Endodermal cell (in vitro differentiated cells): ENCODE measurements at places on chromosomes 11 and 22. TPM values are rescaled to one million over a fixed set of nuclear protein-coding genes. Genes with fewer than 3 reads are reported as not detected.

DNA sequence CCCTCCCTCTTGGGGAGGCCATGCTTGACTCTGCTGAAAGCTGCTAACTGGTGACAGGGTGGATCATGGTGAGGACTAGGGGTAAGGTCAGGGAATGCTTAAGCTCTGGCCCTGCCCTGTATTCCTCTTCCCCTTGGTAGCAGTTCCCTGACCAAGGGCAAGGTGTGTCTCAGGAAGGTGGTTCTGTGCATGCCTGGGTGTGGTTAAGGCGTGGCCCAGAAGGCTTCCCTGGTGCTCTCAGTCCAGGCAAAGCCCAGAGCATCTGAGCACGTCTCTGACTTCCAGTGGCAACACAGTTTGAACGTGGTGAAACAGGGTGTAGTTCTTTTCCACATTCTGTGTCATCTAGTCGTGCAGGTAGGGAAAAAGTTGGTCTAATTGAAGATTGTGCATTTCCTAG is 53.1 kb upstream of the HORMAD2 start:
- DNase-seq, result no peak

DNA sequence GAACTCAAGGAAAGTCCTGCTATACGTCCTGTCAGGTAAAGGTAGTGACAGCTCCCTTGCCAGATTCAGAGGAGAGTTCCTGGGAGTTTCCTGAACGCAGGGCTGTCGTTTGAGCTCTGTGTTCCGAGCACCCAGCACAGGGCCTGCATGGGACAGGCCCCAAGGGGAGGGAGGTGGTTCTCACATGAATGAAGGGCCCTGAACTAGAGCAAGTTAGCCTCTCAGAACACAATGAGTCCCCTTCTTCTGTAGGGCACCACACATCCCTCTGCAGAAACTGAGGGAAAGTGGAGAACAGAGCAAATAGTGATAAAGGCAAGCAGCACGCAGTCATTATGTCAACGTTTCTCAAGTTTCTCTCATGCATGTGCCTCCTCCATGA is 35.3 kb downstream of the NEU3 start:
- no peak for DNase-seq

Gene GRAP2
- total RNA-seq, result 0.09 to 0.90 TPM (median 0.11 TPM) in 3 replicates

DNA sequence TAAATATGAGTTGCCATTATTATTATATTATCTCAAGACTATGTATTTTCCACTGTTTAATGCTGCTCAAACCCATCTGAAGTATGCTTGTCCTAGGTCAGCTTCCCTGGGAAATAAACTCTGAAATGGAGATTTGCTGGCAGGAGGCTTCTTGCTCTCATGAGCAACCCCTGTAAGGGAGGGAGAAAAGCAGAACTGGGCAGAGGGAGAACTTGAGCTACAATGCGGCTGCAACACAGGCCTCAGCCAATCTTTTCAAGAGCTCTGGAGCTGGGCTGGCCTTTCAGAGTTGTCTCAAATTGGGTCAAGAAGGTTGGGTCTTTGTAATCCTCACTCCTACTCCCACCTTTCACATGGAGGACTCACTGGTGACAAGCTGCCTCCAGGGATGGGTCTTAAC is 412.6 kb downstream of the TENM4 start:
- peak; percentile 35 for DNase-seq

- no peak for DNase-seq
These were observed 443.3 kb downstream of the MN1 start for GRCh38 chr22:27358096-27358870.

Gene RTN4RL2
- 0.94 to 1.5 TPM (median 1.4 TPM) in 3 replicates for total RNA-seq

Gene IL10RA
- total RNA-seq, result 0.46 to 0.63 TPM in 2 of 3 replicates, not detected in the other

GRCh38 chr22:48869161-48869560 is 958.5 kb downstream of the BRD1 start:
- no peak for DNase-seq

Gene CRYBA4
- total RNA-seq, result not detected in 2 replicates

Gene MAP6
- 1.4 and 1.9 TPM in 2 replicates for total RNA-seq

GRCh38 chr11:85347291-85347690 is 279.9 kb downstream of the DLG2 start:
- DNase-seq, result no peak

GRCh38 chr22:39173787-39174497 is 21.5 kb upstream of the CBX7 start:
- DNase-seq, result peak; percentile 77

Gene RASSF10
- total RNA-seq, result 23.2 and 29.1 TPM in 2 replicates

DNA sequence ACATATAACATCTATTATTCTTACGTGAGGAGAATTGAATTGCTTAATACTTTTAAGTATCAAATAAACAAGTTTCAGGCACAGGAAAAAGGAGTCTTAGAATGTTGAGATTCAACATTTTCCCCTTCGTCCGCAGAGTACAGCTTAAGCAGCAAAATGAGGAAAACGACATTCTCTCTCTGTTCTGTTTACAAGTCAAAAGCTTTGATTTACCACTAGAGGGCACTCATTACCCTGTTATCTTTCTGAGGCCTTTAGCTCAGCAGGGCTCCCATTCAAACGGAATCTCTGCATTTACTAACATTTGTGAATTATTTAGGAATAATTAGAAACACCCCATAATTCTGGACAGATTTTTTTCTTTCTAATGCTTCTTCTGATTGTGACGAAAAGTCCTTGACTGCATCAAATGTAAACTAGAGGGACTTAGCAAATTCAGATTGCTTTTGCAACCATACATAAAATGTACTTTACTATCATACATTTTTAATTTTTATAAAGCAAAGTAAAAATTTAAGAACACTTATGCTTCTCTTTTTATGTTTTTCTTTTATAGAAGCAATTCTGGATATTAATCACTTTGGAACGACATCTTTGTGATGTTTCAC is 75.0 kb downstream of the JRKL start:
- DNase-seq, result no peak

DNA sequence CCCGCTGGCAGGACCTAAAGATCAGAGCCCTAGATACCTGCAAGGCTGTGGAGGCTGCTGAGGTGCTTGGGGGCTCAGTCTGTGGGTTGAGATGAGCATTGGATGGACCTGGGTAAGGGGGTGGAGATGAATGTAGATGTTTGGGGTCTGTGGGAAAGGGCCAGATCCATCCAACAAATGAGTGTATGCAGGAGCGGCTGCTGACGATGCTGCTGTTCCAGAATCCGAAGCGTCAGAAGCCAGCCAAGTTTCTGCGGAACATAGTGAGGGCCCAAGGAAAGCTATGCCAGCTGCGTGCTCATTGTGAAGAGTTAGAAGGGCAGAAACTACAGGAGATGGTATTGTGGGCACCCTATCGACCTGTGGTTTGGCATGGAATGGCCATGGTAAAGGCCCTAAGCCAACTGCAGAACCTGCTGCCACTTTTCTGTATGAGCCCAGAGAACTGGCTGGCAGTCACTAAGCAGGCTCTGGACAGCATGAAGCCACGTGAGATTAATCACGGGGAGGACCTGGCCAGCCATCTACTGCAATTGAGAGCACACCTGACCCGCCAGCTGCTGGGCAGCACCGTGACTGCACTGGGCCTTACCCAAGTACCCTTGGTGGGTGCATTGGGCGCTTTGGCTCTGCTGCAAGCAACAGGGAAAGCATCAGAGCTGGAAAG is 36.6 kb downstream of the RRP8 start:
- DNase-seq, result peak; percentile 33

DNA sequence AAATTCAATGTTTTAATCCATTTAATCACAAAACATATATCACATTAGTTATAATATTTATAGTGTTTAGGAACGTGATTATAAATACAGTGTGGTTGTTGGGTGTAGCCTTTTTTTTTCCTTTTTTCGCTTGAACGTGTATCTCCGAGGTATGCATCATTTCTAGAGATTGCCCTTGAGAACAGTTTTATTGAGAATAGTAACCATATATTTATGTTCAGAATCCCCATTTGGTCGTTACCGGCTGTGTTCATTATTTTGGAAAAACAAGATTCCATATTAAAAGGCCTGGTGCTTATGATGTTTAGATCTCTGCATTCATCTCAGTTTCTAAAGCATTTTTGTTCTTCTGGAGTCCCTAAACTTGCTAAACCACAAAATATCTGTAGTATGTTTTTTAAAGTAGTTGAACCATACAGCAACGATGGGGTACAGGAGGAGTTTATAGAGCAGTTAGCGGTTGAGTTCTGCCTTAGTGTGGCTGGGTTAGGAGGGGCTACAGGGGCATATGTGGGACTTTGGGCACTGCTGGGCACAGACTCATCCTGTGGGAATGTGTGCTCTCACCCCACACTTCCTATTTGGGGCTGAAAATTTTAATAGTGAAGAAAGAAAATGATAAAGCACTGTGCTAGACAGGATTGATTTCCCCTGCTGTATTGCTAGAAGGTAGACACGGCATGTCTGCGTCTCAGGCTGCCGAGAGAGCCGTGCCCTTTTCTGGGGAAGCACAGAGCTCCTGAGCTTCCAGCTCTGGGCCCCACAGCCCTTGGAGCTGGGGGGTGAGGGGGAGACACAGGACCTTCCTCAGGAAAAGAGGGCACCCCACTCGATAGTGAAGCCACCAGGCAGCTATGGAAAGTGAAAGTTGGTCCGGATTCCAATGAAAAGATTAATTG is 81.5 kb upstream of the PPARA start:
- no peak for DNase-seq

Gene CRYAB
- 0.84 and 1.0 TPM in 2 replicates for total RNA-seq

GRCh38 chr22:27377501-27378295 is 423.9 kb downstream of the MN1 start:
- DNase-seq, result no peak

DNA sequence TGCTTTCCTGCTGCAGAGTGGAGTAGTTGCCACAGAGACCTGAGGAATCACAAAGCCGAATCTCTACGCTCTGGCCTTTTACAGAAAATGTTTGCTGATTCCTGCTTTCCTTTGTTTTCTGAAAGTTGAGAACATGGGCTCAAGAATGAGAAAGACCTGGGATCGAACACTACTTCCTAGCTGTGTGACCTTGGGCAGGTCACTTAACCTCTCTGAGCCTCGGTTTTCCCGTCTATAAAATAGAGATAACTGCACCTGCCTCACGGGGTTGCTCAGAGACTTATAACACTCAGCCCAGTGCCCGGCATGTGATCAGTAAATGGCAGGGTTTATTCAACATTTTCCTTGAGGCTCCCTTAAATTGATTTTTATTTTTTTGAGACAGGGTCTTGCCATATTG is 70.9 kb upstream of the ALX4 start:
- DNase-seq, result no peak

DNA sequence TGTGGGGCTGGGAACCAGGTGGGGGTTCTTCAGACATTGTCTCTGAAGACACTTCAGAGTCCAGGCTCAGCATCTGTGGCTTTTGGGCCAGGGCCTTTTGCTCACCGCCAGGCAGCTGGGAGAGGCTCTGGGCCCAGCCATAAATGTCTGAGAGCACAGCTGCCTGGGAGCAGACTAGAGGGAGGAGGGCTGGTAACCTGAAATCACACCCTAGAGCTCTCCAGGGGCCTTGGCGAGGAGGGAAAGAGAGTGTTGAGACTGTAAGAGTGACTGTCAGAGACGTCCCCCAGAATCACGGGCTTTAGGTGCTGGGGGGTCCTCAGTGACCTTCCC is 4.1 kb downstream of the TRABD start:
- no peak for DNase-seq

DNA sequence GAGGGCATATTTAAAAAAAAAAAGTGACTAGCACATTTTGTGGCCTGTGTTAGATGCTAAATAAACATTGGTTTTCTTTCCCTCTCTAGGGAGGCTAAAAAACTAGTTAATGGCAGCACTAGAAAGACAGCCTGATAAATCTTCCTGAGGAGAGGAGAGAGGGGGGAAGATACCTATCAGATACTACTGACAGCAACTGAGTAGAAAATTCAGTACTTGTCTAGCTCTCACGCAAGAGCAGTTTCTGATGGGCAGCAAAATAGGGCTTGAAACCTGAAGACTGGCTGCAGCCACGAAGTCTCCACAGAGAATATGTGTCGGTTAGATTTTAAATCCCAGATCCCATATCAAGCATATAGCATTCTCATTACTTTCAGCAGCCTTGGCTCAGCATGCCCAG is 388.2 kb downstream of the KCNA4 start:
- DNase-seq, result peak; percentile 39

DNA sequence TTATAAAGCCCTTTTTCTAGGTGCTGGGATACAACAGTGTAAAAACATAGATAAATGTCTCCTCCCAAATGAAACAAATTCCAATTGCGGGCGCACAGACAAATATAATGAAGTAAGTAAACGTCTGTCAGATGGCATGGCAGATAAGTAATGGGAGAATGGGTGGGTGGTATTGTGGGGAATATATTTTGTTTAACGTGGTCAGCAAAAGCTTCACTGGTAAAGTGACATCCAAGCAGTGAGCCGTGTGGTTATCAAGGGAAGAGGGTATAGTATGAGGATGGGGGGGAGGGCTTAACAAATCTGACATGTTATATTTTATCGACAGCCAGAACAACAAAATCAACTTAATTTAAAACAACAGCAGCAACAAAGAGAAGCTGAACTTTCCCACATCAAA is 1.2 kb downstream of the SVIP start:
- no peak for DNase-seq

Gene CHST1
- total RNA-seq, result 0.95 and 1.3 TPM in 2 replicates

DNA sequence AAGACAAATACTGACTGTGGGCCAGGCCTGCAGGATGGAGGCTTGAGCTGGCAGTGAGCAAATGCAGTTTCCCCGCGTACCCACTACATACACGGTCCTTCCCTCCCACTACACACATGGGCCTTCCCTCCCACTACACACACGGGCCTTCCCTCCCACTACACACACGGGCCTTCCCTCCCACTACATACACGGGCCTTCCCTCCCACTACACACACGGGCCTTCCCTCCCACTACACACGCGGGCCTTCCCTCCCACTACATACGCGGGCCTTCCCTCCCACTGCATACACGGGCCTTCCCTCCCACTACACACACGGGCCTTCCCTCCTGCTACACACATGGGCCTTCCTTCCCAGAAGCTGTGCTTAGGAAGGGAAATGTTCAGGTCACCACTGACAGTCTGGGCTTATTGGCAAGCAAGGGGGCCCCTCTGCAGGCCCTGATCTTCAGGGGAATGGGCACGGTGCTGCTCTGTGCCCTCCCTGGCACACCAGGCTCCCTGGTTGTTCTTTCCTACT is 10.8 kb downstream of the DNAL4 start:
- DNase-seq, result no peak

GRCh38 chr11:92886243-92886905 is 83.1 kb upstream of the MTNR1B start:
- DNase-seq, result peak; percentile 82

Gene TRIM48
- not detected in 3 replicates for total RNA-seq

DNA sequence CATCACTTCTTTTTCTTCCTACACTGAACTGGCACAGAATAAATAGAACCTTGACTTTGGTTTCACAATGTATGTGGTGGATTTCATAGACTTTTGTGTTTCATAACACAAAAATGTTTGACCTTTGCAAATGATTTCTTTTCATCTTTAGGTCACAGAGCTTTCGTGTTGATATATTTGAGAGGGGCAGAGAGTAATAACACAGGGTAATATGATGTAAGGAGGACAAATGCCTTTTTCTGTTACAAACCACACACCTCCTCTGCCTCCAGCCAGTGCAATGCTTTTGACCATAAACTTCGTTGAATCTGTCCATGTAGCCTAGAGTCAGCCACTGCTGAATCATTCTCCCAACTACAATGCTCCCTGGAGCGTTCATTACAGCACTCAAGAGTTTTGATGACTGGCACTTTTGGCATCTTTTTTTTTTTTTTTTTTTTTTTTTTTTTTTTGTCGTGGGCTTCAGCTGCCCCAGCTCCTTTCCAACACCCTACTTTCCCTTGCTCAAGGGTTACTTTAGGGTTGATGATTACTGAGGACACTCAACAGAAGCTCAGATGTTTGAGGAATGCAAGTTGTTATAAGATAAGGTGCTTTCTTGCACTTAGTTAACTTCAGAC is 11.4 kb upstream of the CAT start:
- no peak for DNase-seq
